ENCODE measurements at places on chromosomes 3 and 15. TPM values are rescaled to one million over a fixed set of nuclear protein-coding genes. Genes with fewer than 3 reads are reported as not detected.

DNA sequence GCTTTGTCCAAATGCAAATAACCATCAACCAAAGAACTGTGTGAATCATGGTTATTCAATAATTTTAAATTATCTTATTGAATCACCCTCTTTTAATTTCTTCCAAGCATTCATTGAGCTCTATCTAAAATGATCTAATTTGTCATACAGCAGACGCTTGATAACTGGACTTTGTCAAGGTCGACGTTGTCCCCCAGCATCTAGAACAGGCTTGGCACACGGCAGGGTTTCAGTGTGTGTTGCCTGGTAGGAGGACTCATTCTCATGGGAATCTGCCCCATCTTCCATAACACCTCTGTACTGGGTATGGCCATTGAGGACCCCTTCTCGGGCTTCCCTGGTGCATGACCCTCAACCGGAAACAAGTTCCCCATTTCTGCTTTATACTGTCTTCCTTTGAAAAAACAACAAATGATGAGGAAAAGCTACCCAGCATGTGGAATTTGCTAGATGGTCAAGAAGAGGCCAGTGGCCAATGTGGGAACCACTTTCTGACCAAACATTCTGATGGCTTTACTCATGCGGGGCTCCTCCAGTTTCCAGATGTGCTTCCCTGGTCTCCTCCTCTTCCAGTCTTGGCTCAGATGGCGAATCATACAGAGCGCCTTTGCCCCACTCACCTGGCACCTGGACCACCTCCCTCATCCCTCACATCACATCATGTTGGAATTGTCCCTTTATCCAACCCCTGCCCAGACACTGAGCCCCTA is 41.7 kb upstream of the SEC22A start:
- DNase-seq = no peak

- DNase-seq = no peak
Observed at GRCh38 chr3:17500618-17501017, 241.8 kb downstream of the TBC1D5 start.

DNA sequence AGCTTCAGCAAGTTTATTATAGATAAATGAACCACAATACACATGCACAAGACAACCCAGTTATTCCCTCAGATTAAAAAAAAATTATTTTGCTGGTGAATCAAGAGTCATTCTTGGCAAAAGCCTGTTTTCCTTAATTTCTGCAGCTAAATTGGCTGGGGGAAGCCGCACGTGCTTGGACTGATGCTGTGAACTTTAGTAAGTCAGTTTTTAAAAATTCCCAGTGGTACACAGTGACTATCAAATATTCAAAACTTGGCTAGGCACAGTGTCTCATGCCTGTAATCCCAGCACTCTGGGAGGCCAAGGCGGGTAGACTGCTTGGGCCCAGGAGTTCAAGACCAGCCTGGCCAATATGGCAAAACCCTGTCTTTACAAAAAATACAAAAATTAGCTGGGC is 23.9 kb downstream of the EHD4 start:
- DNase-seq = no peak

- no peak for DNase-seq
Observed at GRCh38 chr15:70781236-70781635, 17.9 kb upstream of the UACA start.

NMD3 gene
- 74.4 TPM for total RNA-seq

- no peak for DNase-seq
Observed at GRCh38 chr3:195033531-195034091, 237.3 kb downstream of the XXYLT1 start.

C3orf20 gene
- total RNA-seq = 0.18 TPM

GRCh38 chr15:78170848-78171773 is 21.9 kb downstream of the IDH3A start:
- DNase-seq = no peak

INSYN1 gene
- 22.9 TPM for total RNA-seq

ARGFX gene
- total RNA-seq = not detected

DNA sequence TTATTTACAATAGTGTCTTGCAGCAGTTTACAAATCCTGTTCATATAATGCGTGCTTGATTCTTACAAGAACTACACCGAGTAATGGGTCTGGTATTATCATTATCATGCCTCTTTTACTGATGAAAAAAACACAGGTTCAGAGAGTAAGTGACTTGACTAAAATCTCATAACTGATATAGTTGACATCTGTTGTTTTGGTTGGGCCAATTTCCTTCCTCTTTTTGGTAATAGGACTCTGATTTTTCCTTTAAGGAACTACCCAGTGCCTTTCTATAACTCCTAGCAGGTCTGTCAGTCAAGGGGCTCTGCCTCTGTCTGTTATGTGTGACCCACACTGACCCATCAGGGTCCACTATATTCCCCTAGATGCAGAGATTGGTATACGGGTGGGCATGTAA is 14.6 kb upstream of the BLOC1S6 start:
- DNase-seq = no peak

GRCh38 chr3:176699288-176699687 is 498.0 kb downstream of the TBL1XR1 start:
- DNase-seq = no peak

MST1R gene
- 1.4 TPM for total RNA-seq

ZNF860 gene
- total RNA-seq = 1.8 TPM

DNA sequence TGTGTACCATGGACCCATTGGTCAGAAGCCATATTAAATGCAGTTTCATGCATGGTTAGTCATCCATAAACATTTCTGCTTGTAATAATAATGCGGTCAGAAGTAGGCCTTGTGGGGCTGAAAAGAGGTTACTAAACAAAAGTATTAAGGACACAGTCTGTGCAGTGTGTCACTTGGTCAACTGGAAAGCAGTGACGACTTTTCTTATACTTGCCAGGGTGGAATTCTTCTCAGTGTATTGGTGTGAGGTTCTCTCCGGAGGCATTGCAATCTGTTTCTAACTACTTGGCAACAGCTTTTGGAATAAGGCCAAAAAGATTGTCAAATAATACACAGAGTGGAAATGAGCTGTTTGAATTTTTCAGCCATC is 46.8 kb downstream of the CHL1 start:
- DNase-seq = peak; percentile 47

SMCO1 gene
- not detected for total RNA-seq

CCDC80 gene
- 12.8 TPM for total RNA-seq

- DNase-seq = no peak
Observed at GRCh38 chr3:108862865-108863798, 40.5 kb downstream of the TRAT1 start.

CYP1A1 gene
- total RNA-seq = 0.18 TPM

DNA sequence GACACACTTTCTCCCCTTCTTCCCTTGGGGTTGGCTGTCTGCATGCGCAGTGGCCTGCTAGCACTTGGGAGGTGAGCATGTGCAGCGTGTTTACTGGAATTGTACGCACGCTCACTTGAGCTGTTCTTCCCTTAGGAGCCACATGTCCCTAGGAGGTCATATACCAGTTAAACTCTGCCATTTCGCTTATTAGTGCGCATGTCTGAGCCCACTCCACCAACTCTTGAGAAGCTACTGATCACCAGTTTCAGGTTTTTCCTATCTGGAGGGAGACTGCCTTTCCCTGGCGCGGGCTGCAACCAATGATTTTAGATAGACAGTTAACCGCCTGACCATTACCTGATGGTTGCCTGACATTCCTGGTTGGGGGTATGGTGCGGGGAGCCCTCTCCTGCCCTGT is 47.6 kb upstream of the SPPL2A start:
- no peak for DNase-seq

ISY1 gene
- total RNA-seq = 11.2 TPM

HDGFL3 gene
- total RNA-seq = 70.0 TPM

DNA sequence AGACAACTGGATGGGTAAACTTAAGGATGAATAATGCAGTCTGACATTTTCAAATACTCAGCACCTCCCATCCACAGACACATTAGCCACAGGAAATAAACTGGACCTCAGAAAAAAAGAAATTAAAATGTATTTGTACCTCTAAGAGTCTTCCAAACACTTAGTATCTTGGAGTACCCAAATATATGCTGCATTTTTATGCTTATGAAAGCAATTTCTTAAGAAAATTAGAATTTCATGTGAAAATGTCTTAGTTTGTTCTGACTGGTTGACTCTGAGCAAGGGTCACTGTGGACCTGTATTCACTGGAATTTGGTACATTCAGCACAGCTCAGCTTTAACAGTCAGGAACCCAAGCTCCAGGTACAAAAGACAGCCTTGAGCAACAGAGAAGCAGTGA is 216.2 kb upstream of the UBE2E2 start:
- DNase-seq = no peak

- no peak for DNase-seq
Observed at GRCh38 chr3:122907471-122907870, 112.6 kb downstream of the SLC49A4 start.

TRH gene
- 16.4 TPM for total RNA-seq

TLR9 gene
- 0.09 TPM for total RNA-seq

DNA sequence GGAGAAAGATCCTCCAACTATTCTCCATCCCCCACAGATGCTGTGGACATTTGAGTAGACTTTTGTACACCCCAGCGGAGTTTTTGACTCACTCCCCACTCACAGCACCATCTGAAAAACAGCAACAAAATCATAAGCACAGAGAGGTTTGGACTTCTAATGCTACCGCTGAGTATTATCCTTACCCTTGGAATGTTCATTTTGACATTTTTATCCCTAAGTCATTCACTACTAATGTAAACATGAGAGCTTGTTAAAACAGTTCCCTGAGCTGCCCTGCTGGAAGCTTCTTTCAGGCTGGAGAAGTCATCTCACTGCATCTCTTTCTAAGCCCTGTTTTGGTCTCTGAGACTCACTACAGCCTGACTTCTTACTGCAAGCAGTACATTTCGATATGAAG is 1045.9 kb downstream of the MCTP2 start:
- DNase-seq = no peak

MAP6D1 gene
- 5.3 TPM for total RNA-seq

C3orf22 gene
- total RNA-seq = 0.18 TPM

SI gene
- 0.18 TPM for total RNA-seq

FBXW12 gene
- 1.2 TPM for total RNA-seq

GRCh38 chr3:58898513-58898912 is 151.3 kb downstream of the CFAP20DC start:
- DNase-seq = no peak

- DNase-seq = peak; percentile 50
Observed at GRCh38 chr3:18425641-18426257, 610 bp upstream of the SATB1 start.

CAMKV gene
- 25.9 TPM for total RNA-seq

DNA sequence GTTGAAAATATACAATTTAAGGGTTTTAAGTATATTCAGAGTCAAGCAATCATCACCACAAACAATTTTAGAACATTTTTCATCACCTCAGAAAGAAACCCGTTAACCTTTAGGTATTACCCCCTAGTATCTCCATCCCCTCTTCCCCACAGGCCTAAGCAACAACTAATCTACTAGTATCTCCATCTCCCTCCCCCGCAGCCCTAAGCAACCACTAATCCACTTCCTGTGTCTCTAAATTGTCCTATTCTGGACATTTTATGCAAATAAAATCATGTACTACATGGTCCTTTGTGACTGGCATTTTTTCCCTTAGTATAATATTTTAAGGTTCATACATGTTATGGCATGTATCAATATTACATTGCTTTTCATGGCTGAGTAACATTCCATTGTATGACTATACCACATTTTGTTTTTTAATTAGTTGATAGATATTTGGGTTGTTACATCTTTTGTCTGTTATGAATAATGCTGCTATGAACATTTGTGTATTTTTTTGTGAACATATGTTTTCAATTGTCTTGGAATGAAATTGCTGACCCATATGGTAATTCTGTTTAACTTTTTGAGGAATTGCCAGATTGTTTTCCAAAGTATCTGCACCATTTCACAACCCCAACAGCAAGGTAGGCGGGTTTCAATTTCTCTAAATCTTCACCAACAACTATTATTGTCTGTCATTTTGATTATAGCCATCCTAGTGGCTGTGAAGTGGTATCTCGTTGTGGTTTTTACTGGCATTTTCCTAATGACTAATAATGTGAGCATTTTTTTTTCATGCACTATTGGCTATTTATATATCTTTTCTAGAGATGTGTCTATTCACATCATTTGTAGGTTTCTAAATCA is 215.6 kb upstream of the CD96 start:
- no peak for DNase-seq

GATM gene
- 93.4 TPM for total RNA-seq

- DNase-seq = no peak
Observed at GRCh38 chr15:24916305-24917009, 38.3 kb upstream of the SNRPN start.

MUC4 gene
- 0.27 TPM for total RNA-seq

- no peak for DNase-seq
Observed at GRCh38 chr3:120033596-120033995, 60.7 kb downstream of the GSK3B start.

SUSD5 gene
- 1.5 TPM for total RNA-seq

WNT7A gene
- total RNA-seq = 5.4 TPM

VGLL3 gene
- total RNA-seq = 2.5 TPM

GRCh38 chr15:90178468-90179435 is 22.4 kb upstream of the SEMA4B start:
- no peak for DNase-seq

DNA sequence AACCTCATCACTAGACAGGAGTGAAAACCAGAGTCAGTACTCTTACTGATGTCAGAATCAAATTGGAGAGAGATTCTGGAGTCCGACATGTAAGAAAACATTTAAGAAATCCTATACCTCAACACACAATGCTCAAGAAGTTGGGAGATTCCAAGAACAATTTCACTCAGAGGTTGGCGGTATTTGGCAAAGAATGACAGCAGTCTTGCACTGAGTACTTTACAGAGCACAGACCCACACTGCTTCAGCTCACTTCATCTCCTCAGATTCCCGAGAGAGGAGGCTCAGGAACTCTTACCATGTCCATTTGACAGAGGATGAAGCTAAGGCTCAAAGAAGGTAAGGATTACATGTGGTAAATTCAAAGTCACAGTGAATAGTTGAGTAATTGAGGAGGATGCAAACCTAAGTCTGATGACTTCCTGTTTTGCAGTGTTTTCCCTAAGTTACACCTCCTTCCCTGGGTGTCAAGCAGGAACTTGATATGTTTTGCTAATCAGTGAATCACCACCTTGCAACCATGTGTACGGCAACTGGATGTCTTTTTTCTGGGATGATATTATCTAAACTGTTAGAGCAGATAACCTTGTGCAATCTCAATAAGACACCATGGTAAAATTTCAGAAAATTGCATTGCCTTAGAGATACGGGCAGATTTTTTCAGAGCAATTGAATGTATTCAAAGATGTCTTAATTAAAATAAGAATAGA is 61.3 kb upstream of the MME start:
- DNase-seq = no peak
